ENCODE measurements at places on chromosomes 2 and 18.

- DNase-seq: no peak
These were observed 336.3 kb downstream of the DYSF start for GRCh38 chr2:71789556-71790204.

DNA sequence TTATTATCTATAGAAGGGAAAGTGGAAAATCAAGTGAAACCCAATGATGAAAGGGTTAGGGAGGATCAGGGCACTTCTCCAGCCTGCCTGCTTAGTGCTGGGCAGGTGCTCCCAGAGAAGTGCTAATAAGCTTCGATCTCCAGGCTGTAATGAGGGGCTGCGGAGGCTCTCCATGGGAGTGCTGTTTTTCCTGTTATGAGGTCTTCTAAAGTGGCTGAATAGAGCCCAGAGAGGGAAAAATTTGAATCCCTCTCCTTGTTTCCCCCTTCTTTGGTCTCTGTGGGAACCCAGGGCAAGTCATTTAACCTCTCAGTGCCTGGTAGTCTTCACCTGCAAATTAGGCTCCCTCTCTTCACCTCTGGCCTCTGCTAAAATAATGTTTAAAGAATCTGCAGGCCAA lies 351.7 kb upstream of the DCC start:
- DNase-seq: peak; percentile 83

- DNase-seq: no peak
These were observed 24.2 kb downstream of the CTIF start for GRCh38 chr18:48563027-48563426.

DNA sequence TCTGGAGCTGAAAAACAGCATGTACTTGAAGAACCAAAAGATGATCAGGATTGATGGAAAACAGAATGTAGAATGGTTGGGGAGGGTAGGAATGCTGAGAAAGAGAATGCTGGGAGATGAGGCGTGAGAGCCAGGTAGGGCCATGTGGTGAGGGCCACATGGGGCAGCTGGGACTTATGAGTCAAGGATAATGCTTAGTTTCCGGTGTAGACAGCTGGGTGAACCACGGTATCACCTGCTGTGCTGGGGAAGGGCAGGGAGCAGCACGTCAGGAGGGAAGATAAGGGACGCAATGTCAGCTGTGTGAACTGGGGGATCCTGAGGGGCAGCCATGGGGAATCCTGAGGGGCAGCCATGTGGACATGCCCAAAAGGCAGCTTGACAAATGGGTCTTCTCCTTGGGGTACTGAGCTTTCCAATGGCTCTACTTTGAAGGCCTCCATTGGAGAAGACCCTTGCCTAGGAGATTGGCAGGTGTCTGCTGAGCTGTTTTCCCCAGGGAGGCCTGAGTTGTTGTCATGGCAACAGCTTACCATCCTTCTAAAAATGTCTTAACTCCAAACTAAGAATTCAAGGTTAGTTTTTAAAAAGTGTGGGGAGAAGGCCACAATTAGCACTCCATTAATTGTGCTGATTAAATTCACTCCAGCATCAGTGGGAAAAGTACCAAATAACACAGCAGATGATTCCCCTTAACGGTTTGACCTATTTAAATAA lies 51.1 kb downstream of the MTHFD2 start:
- no peak for DNase-seq

GRCh38 chr2:140994856-140995255 lies 1136.0 kb downstream of the LRP1B start:
- no peak for DNase-seq

GRCh38 chr2:83186105-83186760 lies 1272.8 kb downstream of the SUCLG1 start:
- DNase-seq: no peak

DNA sequence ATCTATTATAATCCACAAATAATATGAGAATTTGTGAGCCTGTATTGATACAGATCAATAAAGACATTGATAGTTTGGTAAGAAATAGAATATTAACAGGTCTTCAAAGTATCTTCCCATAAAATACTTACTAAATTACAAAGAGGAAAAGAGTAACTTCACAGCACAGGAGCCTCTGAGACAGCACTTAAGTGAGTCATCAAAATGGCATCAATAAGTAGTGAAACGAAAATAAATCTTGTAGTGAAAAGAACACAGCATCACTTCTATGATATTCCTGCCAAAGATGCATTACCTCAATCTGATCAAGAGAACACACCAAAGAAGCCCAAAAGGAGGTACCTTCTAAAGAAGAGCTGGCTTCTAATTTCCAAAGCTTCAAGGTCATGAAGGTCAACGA lies 116.4 kb downstream of the CBLN2 start:
- DNase-seq: no peak

- no peak for DNase-seq
These were observed 5.1 kb upstream of the EML4 start for GRCh38 chr2:42164046-42164445.

DNA sequence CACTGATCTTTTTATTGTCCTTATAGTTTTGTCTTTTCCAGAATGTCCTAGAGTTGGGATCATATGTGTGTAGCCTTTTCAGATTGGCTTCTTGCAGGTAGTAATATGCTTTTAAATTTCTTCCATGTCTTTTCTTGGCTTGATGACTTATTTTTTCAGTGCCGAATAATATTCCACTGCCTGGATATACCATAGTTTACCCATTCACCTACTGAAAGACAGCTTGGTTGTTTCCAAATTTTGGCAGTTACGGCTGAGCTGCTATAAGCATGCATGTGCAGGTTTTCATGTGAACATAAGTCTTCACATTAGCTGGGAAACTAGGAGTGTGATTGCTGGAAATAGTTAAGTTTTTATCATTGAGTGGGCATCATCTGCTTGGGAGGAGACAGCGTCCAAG lies 73.7 kb downstream of the RNF144A start:
- DNase-seq: no peak

DNA sequence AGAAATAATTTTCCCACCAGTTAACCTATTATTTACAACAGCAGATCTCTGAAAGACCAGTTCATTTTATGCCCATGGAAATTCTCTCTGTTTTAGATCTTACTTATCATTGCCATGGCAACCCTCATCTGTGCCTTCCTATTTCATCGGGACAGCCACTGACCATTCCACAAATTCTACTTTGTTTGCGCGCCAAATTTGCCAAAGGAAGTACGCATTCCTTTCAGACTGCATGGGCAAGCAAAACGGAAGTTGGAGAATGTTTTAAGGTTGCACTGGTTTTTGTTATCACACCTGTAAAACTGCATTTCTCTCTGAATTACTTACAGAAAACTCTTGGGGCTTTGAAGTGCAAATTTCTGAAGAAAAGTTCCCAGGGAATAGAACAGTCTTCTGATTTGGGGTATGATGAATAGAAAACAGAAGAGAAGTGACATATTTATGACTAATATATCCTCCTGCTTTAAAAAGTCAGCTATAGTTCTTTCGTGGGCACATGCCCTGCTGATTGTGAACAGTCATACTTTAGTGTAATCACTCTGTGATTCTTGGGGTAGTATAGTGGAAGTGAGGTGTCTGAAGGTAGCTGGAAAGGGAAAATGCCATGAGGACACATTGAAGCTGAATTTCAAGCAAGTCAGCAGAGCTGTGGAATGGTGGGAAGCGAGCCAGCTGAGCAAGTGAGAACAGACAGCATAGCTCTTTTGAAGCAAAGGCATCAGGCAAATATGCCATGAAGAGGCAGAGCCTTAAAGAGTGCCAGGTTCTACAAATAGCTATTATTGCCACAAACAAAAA lies 20.9 kb downstream of the NETO1 start:
- DNase-seq: no peak

DNA sequence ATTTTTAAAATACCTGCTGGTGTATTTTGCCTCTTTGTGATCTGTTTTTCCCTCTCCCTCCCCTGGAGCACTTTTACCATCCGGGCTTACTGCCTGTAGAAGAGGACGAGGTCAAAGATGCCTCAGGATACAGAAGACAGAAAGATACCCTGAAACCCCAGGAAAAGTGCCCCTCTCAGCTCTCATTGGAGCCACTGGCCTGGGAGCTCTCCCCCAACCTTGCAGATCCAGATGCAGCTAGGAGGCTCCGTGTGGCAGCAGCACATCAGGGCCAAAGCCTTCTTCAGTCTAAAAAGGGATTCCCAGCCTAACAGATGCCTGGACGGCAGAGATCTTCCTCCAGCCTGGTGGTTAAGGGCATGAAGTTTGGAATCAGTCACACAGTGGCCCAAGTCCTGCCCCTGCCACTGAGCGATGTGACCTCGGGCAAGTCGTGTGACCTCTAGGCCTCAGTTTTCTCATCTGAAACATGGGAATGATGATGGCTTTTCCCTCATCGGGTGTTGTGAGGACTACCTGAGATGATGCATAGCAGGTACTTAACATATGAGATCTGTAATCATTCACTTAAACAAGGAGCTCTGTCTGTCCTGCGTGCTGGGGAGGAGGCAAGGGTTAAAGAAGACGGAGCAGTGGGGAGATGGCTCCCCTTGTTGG lies 239.4 kb downstream of the DYSF start:
- DNase-seq: no peak

DNA sequence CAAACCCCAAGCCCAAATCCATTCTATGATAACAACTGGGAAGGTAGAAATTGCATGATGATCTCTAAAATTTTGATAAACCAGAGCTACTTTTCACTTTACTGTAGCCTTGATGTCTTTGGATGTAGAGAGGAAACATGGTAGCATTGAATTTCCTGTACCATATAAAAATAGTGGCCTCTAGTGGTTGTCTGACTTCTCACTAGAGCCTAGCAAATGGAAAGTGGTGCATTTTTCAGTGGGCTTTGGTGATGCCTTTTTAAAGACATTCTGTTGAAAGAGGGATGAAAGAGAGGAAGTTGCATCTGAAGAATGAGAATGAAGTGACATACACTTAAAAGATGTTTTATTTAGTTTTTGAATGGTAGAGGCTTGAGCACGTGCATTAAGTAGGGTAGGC lies 662.2 kb downstream of the XIRP2 start:
- DNase-seq: peak; percentile 54

GRCh38 chr2:164458792-164459191 lies 162.5 kb downstream of the GRB14 start:
- DNase-seq: peak; percentile 9

DNA sequence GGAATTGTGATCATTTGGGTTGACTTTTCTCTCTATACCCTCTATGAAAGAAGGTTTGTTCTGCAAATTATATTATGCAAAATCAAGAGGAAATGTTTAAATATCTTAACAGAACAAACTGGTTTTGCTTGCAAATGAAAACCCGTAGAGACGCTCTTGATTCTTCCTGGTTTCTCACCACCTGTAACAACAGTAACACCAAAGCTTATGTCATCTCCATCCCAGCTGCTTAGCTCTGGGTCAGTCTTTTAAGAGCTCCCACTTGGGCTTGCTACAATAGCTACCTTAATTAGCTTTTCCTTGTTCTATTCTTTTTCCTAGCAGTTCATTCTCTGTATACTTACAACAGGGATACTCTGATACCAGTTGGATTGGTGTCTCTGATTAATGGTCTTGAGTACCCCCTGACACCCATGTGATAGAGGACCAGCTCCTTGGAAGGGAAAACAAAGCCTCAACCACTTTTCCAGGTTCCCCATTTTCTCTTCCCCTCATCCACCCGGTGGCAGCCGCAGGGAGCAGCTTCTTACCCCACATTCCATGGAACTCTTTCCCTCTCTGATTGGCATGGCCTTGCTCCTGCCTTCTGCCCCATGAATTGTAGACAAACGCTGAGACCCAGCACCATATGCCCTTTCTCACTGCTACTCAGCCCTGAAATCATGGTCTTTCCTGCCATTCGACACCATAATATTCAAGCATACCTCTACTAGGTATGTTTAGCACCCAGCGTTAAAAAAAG lies 27.7 kb downstream of the TMEM182 start:
- DNase-seq: no peak

- DNase-seq: no peak
These were observed 194.0 kb downstream of the ZNF407 start for GRCh38 chr18:74791501-74792194.

DNA sequence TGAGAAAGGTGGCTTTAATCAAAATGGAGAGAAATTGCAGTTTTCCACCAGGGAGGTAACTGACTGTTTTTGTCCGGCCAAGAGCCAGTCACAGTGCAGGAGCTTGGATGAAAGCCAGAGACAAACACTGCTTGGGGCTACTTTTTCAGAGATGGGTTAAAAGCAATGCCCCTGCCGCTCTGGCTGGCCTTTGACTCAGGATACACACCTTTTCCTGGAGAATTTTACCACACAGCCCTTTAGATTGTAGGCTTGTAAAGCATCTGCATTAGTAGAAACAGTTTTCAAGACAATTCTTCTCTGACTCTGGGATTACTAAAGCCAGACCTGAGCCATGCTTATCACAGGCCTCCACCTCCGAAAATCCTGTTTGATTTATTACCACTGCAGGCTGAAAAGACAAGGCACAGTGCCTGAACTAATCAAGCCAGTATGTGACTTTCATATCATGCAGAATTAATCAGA lies 79.7 kb downstream of the CCBE1 start:
- DNase-seq: no peak

GRCh38 chr2:235694721-235695601 lies 201.1 kb downstream of the AGAP1 start:
- DNase-seq: no peak

GRCh38 chr18:78799382-78800089 lies 180.1 kb upstream of the SALL3 start:
- no peak for DNase-seq

GRCh38 chr2:33859176-33859575 lies 260.1 kb upstream of the FAM98A start:
- DNase-seq: no peak

- peak; percentile 97 for DNase-seq
These were observed 38.8 kb downstream of the NCAPH start for GRCh38 chr2:96374211-96374951.

DNA sequence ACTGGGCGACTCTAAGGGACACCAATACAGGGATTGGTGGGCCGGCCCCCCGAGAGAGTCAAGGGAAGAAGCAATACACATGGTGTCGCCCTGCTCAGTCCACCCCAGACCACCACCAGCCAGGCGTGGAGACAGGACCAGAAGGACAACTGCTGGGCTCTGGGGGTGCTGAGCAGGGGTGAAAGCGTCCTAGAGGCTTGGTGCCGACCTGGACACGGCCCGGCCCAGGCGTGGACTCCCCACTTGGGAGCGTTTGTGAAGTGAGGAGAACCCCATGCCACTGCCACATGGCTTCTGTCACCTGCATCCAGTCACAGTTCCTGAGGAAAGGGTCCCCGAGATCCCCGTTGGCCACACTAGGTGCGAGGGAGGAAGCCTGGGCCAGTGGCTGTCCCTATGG lies 35.4 kb upstream of the ITM2C start:
- DNase-seq: no peak

GRCh38 chr2:63984606-63985359 lies 34.4 kb downstream of the VPS54 start:
- no peak for DNase-seq
